Activated T-cell treated with anti-CD3 and anti-CD28 coated beads, Interleukin-2, amount 50 U/mL, for 48 hours (primary cell): ENCODE measurements at places on chromosomes 1 and 21.

DNA sequence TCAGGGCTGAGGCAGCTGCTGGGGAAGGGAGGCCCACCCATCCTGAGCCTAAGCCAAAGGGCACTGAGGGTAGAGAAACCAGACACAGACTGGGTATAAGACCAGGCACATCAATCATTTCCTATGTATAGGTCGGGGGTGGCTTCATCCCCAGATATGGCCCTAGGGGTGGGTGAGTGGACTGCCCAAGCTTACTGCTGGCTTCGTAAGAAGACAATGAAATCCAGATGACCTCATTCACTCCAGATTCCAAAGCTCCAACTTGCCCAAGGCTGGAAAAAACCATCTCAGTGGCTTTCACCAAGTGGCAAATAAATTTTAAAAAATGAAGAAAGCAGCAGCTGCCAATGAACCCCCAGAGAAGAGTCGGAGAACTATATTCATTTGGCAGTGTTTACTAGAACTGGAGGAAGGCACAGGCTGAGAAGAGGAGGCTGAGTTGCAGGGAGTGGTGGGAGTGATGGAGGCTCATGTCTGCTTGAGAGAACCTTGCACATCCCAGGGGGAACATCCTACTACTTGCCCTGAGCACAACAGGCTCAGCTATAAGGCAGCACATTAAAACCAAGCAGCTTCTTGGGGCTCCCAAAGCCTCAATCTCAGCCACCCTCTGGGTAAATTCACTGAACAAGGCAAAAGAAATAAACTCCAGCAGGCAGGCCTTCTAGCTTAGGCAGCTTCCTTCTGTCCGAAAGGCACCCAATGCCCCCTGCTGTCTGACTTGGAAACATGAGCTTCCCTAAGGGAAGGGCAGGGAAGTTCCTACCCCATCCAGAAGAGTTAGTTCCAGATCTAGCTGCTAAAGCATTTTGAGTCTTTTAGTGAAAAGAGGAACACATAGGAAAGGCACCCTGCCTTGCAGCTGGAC lies 14.1 kb downstream of the PEA15 start:
- no peak for DNase-seq

DNA sequence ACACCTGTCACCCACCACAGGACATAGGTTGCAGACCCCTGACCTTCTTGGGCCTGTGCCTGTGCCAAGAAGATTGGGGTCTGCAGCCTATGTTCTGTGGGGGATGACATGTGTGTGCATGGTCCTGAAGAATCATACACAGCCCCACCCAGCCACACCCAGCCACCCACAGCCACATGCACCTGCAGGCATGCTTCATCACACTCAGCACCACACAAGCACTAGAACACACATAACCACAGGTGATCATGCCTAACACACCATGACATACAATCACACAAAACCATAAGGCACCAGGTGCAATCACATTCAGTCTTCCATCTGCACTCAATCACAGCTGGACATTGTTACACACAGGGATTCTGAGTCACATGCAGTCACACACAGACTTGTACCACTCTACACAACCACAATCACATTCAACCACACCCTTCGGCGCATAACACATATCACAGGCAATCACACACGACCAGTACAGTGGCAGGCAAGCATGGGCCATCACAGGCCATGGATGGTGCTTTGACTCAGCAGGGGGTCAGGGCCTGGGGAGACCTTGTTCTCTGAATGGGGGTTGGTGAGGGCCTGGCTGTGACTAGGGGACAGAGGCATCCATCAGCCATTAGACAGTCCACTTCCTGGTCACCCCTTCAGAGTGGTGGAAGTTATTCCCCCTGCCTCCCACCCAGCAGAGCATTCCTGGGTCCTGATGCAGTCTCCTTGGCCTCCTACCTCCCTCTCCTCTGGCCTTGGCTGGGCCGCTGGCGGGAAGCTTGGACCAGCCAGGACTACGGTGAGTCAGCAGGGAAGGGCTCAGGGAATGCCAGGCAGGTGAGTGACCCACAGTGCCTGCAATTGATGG lies 44.3 kb upstream of the EPS8L3 start:
- no peak for DNase-seq

DNA sequence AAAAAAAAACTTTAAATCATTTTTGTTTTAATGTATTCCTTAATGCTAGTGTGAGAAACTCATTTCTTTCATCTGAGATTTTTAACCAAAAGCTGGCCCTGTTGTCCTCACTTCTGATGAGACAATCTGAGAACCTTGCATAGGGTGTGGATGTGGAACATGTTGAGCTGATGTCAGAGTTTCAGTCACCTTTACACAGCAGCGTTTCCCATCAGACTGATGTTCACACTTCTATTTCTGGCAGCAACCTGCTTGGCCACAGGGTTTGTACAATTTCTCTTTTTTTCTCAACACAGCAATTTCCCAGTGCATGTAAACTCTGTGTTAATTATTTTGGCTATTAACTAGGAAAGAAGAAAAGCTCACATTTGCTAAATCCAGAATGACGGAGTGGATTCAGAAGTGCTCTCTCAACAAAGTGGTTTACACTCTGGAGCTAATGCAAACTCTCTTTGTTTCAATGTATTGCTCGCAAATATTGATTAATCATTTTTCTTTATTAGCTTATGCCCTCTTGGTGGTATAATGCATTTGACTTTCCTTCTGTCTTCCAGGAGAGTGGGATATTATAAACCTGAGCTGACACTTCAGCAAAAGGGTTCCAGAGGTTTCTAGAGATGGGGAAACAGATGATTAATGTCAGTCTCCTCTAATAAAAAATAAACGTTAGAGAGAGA lies 70.5 kb upstream of the HSPA13 start:
- no peak for DNase-seq

GRCh38 chr1:32946413-32946812 lies 18.2 kb downstream of the RNF19B start:
- no peak for DNase-seq

GRCh38 chr1:37040773-37041172 lies 6.5 kb upstream of the GRIK3 start:
- DNase-seq, result no peak

- DNase-seq, result no peak
These were observed 127.5 kb downstream of the LBR start for GRCh38 chr1:225300381-225300780.

DNA sequence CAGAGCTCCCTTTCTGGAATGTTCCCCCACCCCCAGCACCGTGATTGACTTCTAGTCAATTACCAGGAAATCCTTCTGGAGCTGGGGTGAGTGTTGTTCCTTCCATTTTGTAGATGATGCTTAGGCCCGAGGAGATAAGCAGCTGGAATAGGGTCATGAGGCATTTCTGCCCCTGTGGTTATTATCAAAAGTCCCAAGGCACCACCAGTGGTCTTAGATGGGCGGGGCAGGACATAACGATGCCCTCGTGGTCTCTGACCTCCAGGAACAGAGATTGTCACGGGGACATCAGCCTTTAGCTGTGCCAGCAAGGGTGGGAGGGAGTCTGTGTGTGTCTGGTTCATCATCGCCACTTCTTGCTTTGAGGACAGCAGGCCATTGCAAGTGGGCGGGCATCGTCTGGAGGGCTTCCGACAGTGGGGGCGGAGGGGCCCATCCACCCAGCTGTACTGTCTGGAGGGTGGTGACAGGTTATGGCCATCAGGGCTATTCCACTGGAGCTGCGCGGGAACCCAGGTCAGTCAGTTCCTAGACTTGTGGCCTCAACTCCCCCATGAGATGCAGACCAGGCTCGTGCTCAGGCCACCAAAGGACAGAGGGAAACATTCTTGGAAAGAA lies 22.6 kb downstream of the TNFRSF8 start:
- DNase-seq, result no peak

DNA sequence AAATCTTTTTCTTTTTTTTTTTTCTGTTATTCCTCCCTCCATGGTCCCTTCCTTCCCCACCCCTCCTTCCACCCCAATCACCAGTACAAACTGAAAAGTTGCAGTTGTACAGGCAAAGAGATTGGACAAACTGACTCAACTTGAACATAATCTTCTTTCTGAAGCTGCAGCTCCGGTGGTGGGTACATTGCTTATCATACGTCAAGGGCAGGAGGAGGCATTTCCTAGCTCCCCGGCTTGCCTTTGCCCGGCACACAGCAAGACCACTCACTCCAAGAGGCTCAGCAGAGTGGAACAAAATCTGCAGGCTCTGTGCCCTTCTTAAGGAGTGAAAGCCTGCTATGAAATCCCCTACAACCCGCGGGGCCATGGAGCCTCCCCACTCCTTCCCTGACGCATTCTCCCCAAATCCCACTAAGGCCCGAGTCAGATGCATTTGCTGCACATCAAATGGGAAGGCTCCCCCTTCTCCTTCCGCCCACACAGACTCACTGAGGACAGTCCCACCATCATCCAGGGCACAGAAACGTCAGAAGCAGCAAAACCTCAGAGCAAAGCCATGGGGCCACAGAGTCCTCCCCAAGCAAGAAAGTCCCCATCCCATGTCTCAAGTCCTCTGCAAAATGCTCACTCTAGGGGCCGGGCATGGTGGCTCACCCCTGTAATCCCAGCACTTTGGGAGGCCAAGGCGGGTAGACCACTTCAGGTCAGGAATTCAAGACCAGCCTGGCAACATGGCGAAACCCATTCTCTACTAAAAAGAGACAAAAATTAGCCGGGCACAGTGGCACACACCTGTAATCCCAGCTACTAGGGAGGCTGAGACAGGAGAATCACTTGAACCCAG lies 45.9 kb downstream of the SYF2 start:
- no peak for DNase-seq

DNA sequence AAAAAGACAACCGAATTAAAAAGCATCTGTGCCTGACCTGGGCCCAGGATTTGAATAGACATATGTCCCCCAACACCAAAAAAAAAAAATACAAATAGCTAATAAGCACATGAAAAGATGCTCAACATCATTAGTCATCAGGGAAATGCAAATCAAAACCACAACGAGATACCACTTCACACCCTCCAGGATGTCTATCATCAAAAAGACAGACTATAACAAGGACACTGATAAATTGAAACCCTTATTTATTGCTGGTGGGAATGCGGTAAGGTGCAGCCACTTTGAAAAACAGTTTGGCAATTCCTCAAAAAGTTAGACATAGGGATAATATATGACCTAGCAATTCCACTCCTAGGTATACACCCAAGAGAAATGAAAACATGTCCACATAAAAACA lies 72.3 kb upstream of the CAMK1G start:
- DNase-seq, result no peak

DNA sequence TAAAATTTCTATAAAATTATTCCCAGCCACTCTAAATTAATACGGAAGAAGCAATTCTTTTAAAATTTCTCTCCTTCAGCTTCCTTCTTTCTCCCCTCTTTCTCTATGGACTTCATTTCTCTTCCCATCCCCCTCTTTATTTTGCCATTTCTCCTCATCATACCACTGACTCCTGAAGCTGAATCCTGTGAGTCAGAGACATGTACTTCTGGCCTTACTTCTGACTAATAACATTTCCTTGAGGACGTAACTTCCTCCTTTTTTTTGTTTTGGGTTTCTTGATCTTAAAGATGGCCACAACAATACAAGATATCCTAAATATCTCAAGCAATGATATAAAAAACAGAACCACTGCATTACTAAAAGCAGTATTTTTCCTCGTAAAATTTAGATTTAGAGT lies 63.6 kb upstream of the DENND1B start:
- DNase-seq, result no peak

DNA sequence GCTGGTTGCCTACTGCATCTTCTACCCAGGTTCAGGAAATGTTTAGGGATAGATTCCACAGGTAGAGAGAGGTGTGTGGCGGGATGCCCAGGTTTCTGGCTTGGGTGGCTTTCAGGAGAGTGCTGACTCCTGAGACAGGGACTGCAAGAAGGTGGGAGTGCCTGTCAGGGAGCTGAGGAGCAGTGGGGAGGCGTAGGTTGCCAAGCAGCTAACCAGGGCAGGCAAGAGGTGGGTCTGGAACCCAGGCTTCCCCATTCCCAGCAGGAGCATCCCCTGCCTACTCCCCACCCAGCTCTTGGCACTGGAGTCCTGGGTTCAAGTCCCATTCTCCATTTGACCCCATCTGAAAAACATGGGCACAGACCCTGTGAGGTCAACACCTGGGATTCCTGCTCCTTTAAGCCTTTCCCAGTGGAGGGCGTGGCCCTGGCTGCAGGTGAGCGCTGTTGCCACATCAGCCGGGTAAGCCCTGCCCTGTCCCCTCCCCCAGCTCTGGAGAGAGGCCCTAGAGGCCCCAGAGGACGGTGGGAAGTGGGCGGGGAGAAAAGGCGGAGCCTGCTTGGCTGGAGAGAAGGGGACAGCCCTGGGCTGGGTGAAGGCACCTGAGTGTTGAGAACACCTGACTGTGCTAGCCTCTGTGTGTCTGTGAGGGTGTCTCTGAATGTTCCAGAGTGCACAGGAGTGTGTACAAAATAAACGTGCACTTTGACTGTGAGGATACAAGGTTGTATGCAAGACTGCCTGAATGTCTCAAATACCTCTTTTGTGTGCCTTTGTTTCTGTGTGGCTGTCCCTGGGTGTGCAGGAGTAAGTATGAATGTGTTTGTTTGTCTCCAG lies 14.0 kb upstream of the SYNC start:
- peak; percentile 63 for DNase-seq

DNA sequence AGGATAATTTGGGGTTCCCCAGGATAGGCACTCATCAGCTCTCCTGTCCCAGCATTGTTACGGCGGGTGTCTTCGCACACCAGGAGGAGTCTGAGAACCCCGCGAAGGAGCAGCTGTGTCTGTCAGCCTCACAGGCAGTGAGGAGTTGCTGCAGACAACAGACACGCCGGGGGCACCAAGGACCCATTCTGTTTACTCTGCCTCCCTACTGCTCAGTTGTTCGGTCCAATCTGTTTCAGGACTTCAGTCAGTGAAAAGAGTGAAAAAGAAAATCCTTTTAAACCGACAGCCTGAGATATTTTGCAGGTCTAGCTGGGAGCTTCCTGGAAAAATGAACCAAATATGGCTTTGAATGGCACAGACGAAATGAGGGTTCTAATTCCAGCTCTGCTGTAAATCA lies 288.4 kb downstream of the OMA1 start:
- no peak for DNase-seq

DNA sequence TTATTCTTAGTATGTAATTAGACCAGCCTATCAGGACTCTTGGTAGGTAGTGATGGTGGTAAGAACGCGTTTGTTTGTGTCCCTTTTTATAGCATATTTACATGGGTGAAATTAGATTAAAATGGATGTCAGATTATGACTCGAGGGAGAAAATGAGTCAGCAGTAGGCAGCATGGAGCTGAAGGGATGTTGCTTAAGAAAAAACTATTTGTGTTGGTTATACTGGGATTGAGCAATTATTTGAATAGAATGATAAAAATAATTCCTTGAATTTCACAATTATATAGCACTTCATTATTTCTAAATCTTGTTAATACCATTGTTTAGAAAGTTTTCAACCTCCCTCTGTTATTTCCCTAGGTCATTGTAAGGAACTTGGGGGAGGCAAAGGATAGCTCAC lies 348.8 kb downstream of the RYR2 start:
- no peak for DNase-seq

- no peak for DNase-seq
These were observed 5.1 kb downstream of the TAGLN2 start for GRCh38 chr1:159920202-159920601.

GRCh38 chr1:111707906-111708305 lies 31.3 kb downstream of the INKA2 start:
- no peak for DNase-seq

GRCh38 chr1:226369110-226369509 lies 38.8 kb downstream of the PARP1 start:
- no peak for DNase-seq
